Activated naive CD4-positive, alpha-beta T cell (primary cell): ENCODE measurements at places on chromosomes 6 and 20.

DNA sequence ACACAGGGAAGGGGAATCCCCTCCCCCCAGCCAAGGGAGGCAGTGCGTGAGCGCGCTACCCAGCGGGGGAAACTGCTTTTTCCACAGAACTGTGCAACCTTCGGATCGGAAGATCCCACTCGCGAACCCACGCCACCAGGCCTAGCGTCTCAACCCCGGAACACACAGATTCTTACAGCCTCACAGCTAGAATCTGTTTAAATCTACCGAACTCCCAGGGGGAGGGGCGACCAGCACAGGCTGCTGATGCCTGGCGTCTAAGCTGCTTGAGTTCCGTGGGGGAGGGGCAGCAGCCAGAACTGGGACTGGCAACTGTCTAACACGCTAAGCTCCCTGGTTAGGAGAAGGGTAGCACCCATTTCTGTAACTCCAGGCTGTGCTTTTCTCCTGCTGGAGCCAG lies 217.3 kb upstream of the TENT5A start:
- no peak for DNase-seq

DNA sequence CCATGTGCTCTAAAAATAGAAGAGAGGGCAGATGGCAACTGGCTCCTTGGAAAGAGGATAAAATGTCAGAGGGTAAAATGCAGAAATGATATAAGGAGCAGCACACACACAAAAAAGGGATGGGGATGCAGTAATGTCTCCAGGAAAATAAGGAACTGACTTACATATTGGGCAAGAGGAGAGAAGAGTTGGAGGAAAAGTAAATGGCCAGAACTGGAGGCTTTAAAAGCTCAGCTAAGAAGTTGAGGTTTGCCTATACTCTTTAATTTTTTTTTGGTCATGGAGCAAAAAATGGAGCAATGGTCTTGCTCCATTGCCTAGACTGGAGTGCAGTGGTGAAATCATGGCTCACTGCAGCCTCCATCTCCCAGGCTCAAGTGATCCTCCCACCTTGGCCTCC lies 93.7 kb downstream of the SULF2 start:
- no peak for DNase-seq

- DNase-seq: no peak
These were observed 87.7 kb downstream of the EPM2A start for GRCh38 chr6:145647602-145648001.

- DNase-seq: no peak
These were observed 60.5 kb downstream of the ZMYND8 start for GRCh38 chr20:47295921-47296426.

- no peak for DNase-seq
These were observed 115.4 kb downstream of the SLX4IP start for GRCh38 chr20:10550204-10551118.
